ENCODE measurements at places on chromosomes 2 and 18. TPM values are rescaled to one million over a fixed set of nuclear protein-coding genes. Genes with fewer than 3 reads are reported as not detected.

- peaks cover 15% of the 10 kb centered on the region for H3K27me3 ChIP-seq
- no peak overlapping the region for H3K4me3 ChIP-seq
- no peak overlapping the region for H3K27ac ChIP-seq
- H3K4me1 ChIP-seq = no peaks in the 10 kb centered on the region
Observed at GRCh38 chr2:104836265-104836664, 17.6 kb upstream of the POU3F3 start.

DNA sequence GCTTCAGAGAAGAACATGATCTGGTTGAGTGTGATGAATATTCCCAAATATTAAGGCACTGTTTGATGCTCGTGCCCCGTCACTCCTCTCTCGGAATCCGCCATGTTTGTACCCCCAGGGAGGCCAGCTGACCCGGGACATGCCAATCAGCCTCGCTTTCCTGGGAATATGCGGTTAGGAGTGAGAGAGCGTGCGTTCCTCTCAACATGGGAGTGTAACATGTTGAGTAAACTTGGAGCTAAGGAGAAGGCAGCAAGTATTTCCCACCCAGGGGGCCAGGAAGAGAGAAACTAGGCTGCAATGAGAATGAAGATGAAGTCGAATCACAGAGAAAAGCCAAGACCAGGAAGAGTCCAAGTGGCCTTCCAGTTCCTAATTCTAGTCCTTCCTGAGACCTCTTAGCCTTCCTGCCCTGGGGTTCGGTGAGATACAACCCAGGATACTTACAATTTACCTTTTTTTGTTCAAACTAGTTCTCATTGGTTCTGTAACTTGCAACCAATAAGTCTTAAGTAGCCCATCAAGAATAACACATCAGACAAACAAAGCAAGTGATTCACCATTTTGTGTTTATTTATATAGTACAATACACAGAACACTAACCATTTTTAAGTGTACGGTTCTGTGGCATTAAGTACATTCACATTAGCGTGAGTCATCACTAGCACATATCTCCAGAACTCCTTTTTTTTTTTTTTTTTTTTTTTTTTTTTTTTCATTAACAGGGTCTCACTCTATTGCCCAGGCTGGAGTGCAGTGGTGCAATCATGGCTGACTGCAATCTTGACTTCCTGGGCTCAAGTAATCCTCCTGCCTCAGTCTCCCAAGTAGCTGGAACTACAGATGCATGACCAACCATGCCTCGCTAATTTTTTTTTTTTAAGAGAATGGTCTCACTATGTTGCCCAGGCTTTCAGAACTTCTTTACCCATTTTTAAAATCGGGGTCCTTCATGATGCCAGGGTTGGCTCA is 36.4 kb upstream of the SLC1A4 start:
- no peaks in the 10 kb centered on the region for H3K36me3 ChIP-seq
- H3K27me3 ChIP-seq = no peaks in the 10 kb centered on the region
- no peak overlapping the region for H3K4me3 ChIP-seq
- no peak overlapping the region for H3K27ac ChIP-seq
- DNase-seq = no peak
- H3K4me1 ChIP-seq = no peaks in the 10 kb centered on the region

- no peak overlapping the region for H3K27ac ChIP-seq
- no peak overlapping the region for H3K4me3 ChIP-seq
- DNase-seq = no peak
- no peaks in the 10 kb centered on the region for H3K36me3 ChIP-seq
- H3K4me1 ChIP-seq = no peaks in the 10 kb centered on the region
- no peaks in the 10 kb centered on the region for H3K27me3 ChIP-seq
Observed at GRCh38 chr2:129233166-129233565, 746.3 kb upstream of the RAB6C start.

GRCh38 chr2:98078701-98079100 is 8.3 kb upstream of the VWA3B start:
- peaks cover 7% of the 10 kb centered on the region for H3K27me3 ChIP-seq
- H3K36me3 ChIP-seq = no peaks in the 10 kb centered on the region
- no peak for DNase-seq
- no peaks in the 10 kb centered on the region for H3K4me1 ChIP-seq

DNA sequence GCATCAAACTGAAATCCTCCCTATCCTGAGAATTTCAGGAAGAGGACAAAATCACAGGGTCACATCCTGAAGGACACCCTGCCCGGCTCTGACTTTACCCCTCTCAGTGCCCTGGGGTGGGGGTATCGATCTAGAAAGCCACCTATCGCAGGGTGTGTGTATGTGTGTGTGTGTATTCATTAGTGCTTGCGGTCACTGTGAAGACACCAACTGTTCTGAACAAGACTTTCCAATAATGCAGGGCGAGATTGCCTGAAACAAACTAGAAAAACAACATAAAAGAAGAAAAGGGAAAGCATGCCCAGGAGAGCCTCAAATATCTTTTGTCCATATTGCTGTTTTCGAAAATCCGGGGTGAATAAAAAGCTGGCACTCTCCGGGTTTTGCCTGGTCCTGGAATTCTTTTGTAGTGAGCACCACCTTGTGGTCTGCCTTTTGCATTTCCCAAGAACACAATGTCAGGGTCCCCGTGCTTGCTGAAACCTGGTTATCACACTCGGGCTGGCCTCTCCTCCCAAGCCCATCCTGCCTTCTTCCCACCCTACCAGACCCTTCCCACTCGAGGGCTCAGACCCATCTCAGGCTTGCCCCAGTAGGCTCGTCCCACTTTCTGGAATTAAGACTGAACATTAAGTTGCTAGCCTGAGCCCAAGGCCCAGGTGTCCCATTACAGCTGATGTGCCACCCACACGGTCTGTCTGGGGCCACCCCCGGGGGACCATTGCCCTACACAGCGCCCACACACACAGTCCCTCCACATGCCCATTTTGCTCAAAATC is 25.0 kb upstream of the COPS8 start:
- no peaks in the 10 kb centered on the region for H3K27me3 ChIP-seq
- no peak overlapping the region for H3K27ac ChIP-seq
- no peaks in the 10 kb centered on the region for H3K36me3 ChIP-seq
- H3K4me3 ChIP-seq = no peak overlapping the region

COL6A3 gene
- 119 TPM for total RNA-seq

DNA sequence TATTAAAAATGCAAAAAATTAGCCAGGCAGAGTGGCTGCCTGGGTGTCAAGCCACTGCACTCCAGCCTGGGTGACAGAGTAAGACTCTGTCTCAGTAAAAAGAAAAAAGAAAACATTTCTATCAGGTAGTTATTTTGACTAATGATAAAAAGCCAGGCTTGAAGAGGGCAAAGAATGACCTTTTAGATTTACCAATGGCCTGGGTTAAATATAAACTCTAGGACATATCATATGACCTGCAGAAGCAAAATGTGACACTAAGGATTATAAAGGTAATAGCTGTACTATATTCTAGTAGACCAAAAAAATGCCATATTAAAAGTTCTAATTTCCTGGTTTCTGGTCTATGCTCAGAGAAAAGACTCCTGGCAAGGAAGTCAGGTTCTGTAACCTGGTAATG is 16.1 kb upstream of the STAMBP start:
- no peaks in the 10 kb centered on the region for H3K27me3 ChIP-seq
- H3K36me3 ChIP-seq = no peaks in the 10 kb centered on the region
- H3K4me3 ChIP-seq = no peak overlapping the region
- DNase-seq = no peak

DNA sequence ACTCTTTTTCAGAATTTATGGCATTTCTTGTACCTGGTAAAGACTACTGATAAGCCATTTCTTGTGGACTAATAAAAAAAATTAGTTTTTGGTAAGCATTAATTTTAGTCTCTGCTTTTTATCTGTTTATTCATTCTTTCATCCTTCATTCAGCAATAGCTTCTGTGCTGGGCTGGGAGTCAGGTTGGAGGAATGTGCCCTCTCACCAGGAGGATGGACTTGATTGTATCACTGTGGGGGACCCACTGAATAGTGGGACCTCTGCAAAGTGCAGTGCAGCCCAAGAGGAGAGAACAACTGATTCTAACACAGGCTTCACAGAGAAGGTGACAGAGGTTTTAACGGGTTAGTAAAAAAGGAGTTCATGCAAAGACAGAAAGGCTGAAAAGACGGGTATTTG is 39.1 kb downstream of the CDC42EP3 start:
- DNase-seq = no peak
- H3K36me3 ChIP-seq = no peaks in the 10 kb centered on the region
- no peaks in the 10 kb centered on the region for H3K27me3 ChIP-seq
- no peak overlapping the region for H3K4me3 ChIP-seq

DNA sequence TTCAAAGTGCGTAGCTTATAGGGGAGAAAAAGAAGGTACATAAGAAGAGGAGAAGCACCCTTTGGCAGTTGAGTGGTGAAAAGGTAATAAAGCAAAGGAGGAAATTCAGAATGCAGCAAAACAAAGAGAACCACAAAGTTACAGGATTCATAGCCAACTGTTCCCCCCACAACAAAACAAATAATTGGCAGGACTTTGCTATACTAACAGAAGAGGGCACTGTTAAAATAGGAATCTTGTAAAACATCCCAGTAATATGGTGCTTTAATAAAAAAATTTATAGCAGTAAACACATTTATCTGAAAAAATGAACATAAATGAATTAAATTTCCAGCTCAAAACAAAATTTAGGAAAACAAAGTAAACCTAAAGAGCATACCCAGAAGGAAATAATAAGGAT is 42.3 kb downstream of the R3HDM1 start:
- H3K27ac ChIP-seq = no peak overlapping the region
- no peak overlapping the region for H3K4me3 ChIP-seq
- no peak for DNase-seq
- H3K36me3 ChIP-seq = peaks cover 11% of the 10 kb centered on the region
- no peaks in the 10 kb centered on the region for H3K4me1 ChIP-seq

GRCh38 chr2:172281648-172282570 is 145.5 kb upstream of the ITGA6 start:
- no peaks in the 10 kb centered on the region for H3K36me3 ChIP-seq
- no peak for DNase-seq
- no peak overlapping the region for H3K4me3 ChIP-seq

FSHR gene
- not detected for total RNA-seq

DNA sequence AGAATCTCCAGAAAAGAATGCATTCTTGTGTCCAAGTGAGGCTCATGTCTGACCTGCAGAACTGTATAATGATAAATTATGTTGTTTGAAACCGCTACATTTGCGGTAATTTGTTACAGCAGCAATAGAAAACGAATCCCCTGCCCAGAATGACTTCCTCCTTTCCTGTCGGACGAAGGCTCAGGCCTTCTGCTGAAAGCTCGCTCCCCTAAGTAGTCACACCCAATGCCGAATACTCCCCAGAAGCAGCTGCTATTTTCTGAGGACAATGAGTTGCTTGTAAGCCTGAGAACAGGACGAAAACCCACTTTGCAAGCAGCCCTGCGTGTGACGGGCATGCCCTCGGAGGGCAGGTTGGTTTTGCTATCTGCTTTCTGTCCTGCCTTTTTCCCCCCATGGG is 27.7 kb upstream of the PTPN4 start:
- no peaks in the 10 kb centered on the region for H3K4me1 ChIP-seq
- H3K27ac ChIP-seq = no peak overlapping the region
- H3K36me3 ChIP-seq = no peaks in the 10 kb centered on the region
- DNase-seq = no peak

- DNase-seq = no peak
- peaks cover 43% of the 10 kb centered on the region for H3K4me1 ChIP-seq
- H3K4me3 ChIP-seq = no peak overlapping the region
- no peaks in the 10 kb centered on the region for H3K27me3 ChIP-seq
- H3K36me3 ChIP-seq = no peaks in the 10 kb centered on the region
- H3K27ac ChIP-seq = no peak overlapping the region
Observed at GRCh38 chr2:222864296-222864695, 3.5 kb downstream of the ACSL3 start.

DNA sequence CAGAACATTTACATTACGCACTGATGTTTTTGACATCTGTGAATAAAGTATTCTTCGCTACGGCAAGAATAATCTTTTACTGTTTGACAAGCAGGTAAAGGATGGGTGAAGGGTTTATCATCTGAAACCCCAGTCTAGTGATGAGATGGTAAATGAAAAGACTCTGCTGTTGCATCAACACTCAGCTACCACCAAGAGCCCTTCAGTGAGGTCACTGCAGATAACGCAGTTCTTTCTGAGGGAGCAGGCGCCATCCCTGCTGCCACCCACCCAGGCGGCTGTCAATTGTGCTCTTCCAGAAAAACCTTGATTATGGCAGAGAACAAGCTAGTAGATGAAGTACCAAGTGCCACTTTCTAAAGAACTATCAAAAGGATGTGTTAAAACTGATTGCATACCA is 58.7 kb downstream of the ABCG8 start:
- H3K4me1 ChIP-seq = no peaks in the 10 kb centered on the region
- peaks cover 80% of the 10 kb centered on the region for H3K36me3 ChIP-seq
- no peak overlapping the region for H3K27ac ChIP-seq
- H3K4me3 ChIP-seq = no peak overlapping the region

DNA sequence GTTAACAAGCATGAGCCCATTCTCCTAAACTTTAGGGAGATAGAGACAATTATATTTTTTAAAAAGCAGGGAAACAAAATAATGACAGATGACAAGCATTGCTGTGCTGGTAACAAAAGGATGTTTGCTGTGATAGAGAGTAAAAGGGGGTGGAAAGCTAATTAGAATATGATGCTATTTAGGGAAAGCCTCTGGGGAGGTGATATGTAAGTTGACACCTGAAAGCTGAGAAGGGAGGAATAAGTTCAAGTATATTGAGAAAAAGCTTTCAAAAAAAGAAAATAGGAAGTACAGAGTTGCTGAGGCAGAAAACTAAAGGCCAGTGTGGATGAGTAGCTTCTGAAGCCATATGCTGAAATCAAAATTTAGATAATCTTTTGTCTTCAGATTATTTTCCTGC is 565.2 kb upstream of the NRXN1 start:
- no peak overlapping the region for H3K27ac ChIP-seq
- DNase-seq = no peak
- no peak overlapping the region for H3K4me3 ChIP-seq

DNA sequence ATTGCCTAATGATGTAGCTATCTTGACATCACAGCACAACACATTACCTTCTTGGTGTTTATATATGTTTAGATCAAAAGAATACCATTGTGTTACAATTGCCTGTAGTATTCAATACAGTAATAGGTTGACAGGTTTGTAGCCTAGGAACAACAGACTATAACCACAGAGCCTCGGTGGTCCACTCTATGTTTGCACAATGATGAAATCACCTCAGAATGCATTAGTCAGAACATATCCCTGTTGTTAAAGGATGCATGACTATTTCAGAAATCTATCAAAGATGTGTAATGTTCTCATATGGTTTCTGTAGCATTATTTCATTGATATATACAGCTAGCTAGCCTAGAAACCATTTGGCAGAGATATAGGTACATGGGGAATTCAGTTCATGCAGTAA is 8.9 kb downstream of the METTL5 start:
- no peak for DNase-seq
- H3K36me3 ChIP-seq = peaks cover 59% of the 10 kb centered on the region
- no peaks in the 10 kb centered on the region for H3K4me1 ChIP-seq
- H3K27me3 ChIP-seq = no peaks in the 10 kb centered on the region

SS18 gene
- total RNA-seq = 60.0 TPM

STPG4 gene
- not detected for total RNA-seq

DNA sequence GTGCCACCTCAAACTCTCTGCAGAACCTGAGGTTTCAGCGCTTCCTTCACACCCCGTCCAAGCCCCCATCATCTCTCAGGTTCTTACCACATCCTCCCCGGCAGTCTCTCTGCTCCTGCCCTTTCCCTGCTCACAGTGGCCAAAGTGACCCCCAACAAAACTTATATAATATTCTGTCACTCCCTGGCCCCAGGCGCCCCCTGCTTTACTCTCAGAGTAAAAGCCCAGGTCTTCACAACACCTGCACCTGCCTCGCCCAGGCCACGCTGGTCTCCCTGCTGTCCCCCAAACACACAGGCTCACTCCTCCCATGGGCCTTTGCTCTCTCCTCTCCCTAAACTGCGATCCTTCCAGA is 6.4 kb downstream of the ITGB1BP1 start:
- no peak overlapping the region for H3K27ac ChIP-seq
- peaks cover 13% of the 10 kb centered on the region for H3K4me1 ChIP-seq
- no peak for DNase-seq
- H3K27me3 ChIP-seq = no peaks in the 10 kb centered on the region
- H3K4me3 ChIP-seq = no peak overlapping the region
- H3K36me3 ChIP-seq = peaks cover 19% of the 10 kb centered on the region

C2orf66 gene
- total RNA-seq = 0.38 TPM

SLC4A5 gene
- 3.2 TPM for total RNA-seq
